ENCODE measurements at places on chromosomes 16 and 17.

DNA sequence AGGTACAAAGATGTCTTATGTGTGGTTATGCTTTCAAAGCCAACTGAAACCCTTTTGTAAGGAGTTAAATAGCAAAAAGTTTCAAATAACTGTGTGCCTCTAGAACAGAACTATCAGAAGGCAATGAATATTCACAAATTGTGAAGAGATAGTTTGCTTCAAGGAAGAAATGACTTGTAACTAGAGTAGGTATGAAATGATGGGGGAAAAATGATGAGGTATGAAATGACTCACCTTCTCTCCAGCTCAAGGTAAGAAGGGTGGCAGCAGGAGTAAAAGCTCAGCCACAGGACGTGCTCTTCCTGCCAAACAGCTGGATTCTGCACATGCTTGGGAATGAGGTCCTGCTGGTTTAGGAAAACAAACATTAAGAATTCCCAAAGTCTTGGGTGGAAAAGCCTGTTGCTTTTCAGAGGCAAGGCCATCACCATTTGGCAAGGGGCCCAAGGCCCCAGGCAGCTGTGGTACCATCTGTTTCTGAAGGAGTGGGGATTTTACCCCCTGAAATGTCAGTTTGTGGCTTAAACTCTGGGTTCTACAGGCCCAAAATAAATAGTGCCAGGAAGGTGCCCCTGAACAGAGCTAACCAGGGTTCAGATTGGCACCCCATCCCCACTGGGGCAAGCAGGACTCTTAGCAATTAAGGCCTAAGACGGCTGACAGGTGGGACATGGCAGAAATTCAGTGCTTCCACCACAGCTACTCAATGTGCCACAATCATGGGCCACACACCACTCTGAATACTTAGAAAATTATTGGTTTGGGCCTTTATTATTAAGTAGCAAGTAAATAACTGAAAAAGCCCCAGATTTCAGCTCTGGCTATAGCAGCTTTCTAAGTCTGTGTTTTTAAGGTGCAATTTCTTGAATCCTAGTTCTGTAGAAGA, 13.3 kb downstream of the HERPUD1 start:
- DNase-seq: no peak

- no peak for DNase-seq
Measured at GRCh38 chr16:66921729-66922450, 3.2 kb upstream of the CDH16 start.

DNA sequence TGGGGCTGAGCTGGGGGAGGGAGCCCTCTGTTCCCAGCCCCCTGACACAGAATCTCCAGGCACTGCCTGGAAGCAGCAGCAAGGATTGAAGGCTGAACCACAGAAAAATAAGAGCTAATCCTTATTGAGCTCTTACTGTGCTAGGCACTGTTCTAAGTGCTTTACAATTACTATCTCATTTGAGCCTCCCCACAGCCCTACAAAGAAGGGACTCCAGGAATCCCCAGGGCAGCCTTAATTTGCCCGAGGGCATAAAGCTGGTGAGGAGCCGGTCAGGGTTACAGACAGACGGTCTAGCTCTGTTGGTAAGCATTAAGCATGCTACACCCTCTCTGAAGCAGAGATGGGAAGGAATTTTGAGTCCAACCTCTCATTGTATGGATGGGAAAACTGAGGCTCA, 7.0 kb downstream of the SAMD14 start:
- no peak for DNase-seq

- no peak for DNase-seq
Measured at GRCh38 chr17:8287651-8288335, 677 bp upstream of the RANGRF start.

DNA sequence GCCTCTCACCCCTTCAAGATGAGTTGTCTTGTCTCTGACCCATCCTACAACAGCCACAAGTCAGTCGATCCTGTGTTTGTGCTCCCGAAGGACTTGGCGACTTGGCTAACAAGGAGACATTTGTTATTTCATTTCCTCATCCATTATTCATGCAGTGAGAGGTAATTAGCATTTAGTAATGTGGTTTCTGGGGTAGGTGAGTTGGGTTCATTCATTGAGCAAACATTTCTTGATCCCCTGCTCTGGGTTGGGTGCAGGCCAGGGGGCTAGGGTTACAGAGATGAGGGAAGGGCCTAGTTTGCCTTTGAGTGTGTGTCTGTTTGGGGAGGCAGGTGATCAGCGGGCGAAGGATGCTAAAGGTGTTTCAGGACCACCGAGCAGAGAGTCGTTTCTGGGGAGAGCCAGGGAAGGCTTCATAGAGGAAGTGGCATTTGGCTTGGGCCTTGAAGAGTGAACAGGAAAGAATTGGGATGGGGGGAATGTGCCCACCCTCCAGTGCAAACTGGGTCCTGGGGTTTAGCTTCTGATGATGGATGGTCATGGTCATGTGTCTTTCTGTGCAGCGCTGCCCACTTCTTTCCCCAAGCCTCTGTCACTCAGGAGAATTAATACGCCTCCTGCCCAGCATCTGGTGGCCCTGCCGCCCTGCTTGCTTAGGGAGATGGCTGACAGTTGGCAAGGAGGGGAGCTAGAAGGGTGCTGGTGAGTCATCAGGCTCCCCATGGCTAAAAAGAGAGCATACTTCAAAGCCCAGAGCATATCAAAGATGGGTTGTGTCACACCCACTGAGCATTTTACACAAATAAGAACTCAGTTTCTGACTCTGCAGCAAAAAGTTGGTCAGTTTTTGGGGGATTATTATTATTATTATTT, 38.5 kb downstream of the MSI2 start:
- DNase-seq: peak; percentile 81
